ENCODE measurements at places on chromosomes 4 and X. TPM values are rescaled to one million over a fixed set of nuclear protein-coding genes. Genes with fewer than 3 reads are reported as not detected.
A peak's percentile ranks its signal among the peaks of the same experiment; 100 is the strongest.

DNA sequence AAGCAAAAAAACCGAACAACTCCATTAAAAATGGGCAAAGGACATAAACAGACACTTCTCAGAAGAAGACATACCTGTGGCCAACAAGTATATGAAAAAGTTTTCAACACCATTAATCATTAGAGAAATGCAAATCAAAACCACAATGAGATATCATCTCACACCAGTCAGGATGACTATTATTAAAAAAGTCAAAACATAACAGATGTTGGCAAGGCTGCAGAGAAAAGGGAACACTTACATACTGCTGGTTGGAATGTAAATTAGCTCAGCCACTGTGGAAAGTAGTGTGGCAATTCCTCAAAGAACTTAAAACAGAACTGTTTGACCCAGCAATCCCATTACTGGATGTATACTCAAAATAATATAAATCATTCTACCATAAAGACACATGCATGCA, 436.3 kb downstream of the KLHL13 start:
- peak; percentile 1 for DNase-seq

DNA sequence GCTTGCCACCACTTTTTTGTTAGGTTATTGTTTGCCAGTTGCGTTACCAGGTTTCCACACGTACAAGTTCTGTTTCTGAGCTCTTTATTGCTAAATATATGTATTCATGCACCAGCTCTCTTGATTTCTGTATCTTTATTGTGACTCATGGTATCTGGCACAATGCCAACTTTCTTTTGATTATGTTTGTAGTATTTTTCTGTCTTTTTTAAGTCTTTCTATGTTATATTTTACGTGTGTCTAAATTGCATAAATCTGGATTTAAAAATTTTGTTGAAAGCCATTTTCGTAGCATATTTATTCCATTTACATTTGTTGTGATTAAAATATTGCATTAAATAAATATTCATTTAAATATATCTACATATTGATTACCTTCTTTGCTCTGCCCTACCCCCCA, 73.8 kb downstream of the KDM6A start:
- DNase-seq = no peak

- DNase-seq = no peak
Measured at GRCh38 chrX:107450823-107451509, 1.5 kb downstream of the FRMPD3 start.

- DNase-seq = no peak
Measured at GRCh38 chrX:115021121-115021520, 3.7 kb upstream of the IL13RA2 start.

Gene SH2D1A
- polyA plus RNA-seq = 2.3 TPM

DNA sequence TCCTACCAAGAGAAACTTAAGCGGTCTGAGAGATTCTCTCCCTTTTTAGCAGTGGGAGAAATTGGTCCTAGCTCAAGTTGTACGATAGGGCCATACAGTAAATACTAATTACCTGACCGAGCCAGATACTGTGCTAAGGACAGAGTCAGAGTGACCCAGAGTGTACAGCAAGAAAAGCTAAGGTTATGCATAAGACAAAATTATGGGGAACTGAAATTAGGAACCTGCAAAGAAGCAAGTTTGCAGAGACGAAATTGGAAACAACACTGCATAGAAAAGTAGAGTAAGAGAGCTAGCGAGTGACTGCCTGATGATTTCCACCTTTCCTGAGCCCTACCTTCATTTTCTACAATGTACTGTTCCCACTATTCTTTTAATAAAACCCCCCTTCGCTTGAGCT, 278.1 kb downstream of the NKX6-1 start:
- DNase-seq = no peak

DNA sequence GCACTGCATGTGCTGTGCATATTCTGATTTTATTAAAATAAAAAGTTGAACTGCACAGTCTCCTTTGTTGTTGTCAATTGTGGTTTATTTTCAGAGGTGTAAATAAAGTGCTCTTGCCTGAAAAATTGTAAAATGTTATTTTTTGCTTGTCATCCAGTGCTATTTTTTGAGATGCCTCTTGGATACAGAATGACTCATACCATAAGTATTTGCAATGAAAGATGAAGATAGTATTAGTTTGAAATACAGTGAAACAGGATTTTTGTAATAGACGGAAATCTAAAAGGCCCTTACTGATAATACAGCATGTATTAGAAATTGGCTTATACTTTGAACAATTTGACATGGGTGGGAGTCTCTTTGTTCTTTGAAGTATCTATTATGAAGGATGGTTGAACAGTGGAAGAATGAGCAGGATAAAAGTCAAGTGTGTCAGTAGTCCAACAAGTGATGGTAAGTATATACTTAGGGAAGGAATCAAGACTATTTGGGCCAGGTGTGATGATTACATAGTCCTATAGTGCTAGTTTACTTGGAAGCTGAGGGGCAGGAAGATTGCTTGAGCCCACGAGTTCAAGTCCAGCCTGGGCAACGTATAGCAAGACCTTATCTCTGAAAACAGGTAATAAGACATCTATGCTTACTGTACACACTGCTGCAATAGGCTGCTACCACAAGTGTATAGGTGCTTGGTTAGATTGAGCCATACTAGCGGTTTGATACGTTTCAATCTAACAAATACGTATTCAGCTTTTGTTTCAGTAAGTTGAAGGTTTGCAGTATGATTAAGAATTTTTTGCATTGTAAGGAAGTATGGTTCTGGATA, 16.4 kb downstream of the DDX3X start:
- DNase-seq = no peak

DNA sequence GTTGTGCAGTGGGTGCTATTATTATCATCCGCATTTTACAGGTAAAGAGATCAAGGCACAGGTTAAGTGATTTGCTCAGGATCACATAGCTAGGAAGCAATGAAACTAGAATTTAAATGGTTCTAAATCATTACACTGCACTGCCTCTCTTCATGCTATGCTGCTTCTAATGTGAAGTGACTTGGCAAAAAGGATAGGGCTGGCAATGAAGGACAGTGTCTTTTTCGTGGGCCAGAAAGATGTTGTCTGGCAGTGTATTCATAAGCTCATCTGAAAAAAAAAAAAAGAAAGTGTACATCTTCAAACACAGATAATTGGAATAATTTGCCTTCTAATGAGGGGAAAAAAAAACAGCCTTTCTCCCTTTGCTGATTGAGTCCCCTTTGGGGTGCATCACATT, 132.2 kb upstream of the FUNDC1 start:
- DNase-seq = peak; percentile 11

Gene SRPX2
- polyA plus RNA-seq = 27.4 TPM

GRCh38 chrX:136781180-136781797, 557 bp upstream of the ARHGEF6 start:
- peak; percentile 53 for DNase-seq

DNA sequence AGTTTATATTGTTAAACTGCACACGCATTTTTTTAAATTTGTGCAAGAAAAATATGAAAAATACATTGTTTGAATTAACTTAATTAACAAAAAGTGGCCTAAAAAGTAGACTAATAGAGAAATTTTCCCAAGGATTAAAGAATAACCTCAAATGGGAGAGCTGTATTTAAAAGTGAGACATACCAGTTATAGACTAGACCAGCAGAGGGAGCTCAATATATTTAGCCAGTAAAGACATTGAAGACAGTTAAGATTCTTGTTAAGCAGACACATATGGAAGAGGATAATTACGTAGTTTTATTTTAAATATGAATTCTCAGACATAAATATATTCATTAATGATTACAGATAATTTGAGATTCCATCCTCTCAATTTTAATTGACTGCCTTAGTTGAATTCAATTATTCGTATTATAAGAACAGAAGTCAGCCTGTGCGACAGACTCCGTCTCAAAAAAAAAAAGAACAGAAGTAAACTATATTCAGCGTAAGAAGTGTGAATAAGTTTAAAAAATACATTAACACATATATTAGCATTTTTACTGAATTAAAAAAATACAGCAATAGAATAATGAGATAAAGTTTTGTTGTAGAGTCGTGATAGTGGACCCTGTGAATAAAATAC, 64.8 kb downstream of the GLRA3 start:
- DNase-seq = peak; percentile 51
